ENCODE measurements at places on chromosomes 12 and 14.

GRCh38 chr14:93035917-93036651 is 79.6 kb downstream of the ITPK1 start:
- DNase-seq: no peak

- no peak for DNase-seq
Measured at GRCh38 chr12:2250797-2251196, 198.0 kb downstream of the CACNA1C start.

DNA sequence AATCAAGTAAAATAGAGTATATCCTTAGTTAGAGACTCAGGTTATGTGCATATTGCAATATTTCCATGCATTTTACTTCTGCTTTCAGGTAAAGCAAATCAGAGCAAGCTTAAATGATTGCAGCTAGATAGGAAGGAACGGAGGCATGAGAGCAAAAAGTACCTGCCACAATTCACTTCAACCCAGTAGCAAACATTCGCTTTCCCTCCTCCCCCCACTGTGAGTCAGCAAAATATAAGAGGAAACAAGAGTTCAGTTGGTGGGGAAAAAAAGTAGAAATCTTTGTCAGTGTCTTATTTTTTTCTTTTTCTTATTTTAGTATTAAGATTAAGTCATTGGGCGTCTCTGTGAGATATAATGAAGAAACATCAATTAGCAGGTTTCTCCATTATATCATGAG is 475.4 kb downstream of the NPAS3 start:
- DNase-seq: no peak

GRCh38 chr14:29085546-29085945 is 319.0 kb downstream of the FOXG1 start:
- no peak for DNase-seq

- no peak for DNase-seq
Measured at GRCh38 chr14:24290746-24291145, 8.8 kb downstream of the DHRS1 start.

- no peak for DNase-seq
Measured at GRCh38 chr12:103875666-103876065, 34.6 kb upstream of the NT5DC3 start.

GRCh38 chr14:90567191-90567590 is 170.4 kb downstream of the CALM1 start:
- no peak for DNase-seq

DNA sequence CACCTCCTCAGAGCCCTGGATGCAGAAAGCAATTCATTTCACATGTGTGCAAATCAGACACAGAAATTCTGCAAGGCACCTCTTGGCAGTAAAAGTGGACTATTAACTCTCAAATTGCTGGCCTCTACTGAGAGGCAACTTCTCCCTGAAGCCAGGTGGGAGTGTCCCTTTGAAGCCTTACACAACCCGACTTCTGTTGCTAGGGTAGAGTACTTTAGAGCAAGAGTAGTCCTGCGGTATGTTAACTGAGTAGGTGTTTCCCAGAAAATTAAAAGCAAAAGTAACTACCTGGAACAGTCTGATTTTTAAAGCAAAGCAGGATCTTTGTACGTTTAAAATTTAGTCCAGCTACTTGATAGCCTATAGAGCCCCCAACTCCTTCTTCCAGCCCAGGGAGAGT is 483.4 kb downstream of the DIO2 start:
- DNase-seq: no peak

DNA sequence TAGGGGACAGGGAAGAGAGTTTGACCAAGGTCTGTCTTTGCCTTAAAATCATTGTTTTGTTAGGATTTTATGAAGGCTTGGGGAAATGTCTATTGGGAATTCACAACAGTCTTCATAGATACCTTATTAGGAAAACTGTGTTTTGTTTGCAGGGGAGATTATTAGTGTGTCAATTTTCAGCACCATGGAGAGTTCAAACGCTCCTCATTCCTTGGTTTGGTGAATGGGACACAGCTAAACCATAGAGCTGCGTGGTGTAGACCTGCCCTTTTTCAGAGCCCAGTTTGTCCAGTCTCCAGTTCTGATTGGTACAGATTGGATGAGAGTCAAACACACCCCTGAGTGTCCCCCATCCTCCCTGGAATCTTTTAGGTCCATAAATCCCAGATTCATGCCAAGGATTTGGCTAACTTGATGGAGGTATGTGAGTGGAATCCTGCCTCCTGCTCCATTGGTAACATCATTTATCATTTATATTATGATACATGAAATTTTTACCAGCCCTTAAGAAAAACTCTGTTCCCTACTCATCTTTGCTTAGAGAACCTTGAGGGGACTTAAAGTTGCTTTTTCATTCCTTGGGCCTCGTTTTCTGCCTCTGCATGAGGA is 12.0 kb downstream of the NGDN start:
- DNase-seq: no peak

GRCh38 chr14:24794644-24795305 is 160.8 kb upstream of the GZMB start:
- no peak for DNase-seq

- no peak for DNase-seq
Measured at GRCh38 chr12:66345956-66346355, 43.7 kb downstream of the HELB start.

DNA sequence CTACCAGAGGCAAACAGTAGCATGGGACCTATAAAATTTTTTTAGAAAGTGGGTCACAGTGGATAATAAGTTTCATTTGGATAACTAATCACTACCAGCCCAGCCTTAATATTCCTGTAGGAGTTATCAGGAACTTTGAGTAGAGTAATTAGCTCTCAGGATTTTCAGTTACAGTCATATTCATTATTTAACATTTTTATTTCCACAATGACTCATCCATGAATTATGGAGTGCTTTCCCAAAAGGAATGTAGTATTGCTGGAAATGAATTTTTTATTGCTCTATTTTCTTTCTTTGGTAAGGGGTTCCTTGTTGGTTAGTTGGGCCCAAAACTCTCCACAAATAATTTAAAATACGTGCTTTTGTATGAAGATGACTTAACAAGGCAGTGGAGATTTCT is 53.7 kb downstream of the ERC1 start:
- no peak for DNase-seq

DNA sequence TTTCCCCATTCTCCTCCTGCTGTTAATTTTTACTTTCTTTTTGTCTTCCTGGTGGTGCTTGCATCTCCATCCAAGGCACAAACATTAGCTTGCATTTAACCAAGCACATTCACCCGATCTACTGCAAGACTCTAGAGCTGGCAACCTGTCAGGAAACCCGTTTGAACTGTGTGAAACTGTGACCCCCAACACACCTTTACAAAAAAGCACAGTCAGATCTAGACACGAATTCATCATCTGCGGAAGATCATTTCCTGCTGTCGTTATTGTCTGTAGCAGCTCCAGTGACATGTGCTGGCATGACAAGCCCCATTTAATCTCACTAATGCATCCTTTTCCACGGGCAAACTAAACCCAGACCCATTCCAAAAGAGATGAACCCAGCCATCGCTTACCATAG is 340.5 kb downstream of the VRK1 start:
- DNase-seq: no peak

DNA sequence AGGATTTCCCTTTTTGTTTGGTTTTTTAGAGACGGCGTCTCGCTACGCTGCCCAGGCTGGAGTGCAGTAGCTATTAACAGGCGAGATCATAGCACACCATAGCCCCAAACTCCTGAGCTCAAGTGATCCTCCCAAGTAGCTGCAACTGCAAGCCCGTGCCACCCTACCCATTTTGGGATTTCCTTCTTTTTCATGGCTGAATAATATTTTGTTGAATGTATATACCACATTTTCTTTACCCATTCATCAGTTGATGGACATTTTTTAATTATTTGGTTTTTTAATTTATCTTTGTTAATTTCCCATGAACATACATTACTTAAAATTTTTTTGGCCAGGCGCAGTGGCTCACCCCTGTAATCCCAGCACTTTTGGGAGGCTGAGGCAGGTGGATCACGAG is 15.2 kb downstream of the PITPNM2 start:
- DNase-seq: no peak

DNA sequence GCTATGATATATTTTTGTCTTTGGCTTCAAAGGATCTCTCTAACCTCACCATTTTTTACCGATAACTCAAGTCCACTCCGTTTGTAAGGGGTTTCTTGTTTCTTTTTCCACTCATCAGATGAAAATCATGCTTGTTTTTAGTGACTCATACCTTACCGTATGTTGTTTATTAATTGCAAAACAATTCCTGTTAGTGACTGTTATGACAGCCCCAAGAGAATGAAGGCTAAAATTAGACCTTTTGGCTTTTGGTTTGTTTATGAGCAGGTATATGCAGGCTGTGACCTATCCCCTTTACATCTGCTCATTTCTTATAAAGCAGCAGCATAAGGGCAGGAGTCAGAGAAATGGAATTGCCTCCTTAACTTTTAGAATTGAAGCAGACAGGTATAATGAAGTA is 319.8 kb downstream of the CEP128 start:
- no peak for DNase-seq

GRCh38 chr12:8081251-8081920 is 688 bp upstream of the NECAP1 start:
- DNase-seq: no peak

DNA sequence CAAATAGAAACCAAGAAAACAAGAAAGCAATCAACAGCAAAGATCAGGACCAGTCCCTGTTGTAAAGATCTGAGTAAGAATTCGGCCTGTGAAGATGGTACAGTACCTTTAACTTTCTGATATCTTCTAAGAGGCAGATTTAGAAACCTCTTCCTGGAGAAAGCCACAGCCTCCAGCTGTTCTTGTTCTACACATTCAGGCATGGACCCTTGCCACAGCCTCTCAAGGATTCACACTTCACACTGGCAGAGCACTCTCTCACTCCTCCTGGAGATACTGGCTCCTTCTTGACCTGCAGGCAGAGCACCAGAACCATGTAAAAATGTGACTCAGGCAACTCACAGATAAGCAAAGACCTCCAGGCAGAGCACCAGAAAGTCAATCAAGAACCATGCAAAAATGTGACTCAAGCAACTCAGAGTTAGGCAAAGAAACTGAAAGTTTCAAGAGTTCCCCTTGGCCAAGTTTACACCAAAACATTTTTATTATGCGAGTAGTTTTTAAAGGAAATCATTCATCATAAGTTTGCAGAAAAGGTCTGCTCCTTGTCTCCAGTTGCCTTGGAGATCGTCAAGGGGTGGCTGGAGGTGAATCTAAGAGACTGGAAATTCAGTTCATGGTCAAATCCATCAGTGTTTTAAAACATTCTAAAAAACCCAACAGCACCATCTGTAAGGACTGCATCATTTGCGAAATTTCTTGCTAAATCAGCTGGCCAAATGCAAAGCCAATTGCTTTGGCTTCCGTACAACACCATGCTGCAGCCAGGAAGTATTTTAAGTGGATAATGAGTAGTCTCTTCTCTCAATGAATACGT is 119.3 kb upstream of the MDM1 start:
- DNase-seq: no peak

- no peak for DNase-seq
Measured at GRCh38 chr12:9604287-9604686, 3.4 kb downstream of the KLRB1 start.

DNA sequence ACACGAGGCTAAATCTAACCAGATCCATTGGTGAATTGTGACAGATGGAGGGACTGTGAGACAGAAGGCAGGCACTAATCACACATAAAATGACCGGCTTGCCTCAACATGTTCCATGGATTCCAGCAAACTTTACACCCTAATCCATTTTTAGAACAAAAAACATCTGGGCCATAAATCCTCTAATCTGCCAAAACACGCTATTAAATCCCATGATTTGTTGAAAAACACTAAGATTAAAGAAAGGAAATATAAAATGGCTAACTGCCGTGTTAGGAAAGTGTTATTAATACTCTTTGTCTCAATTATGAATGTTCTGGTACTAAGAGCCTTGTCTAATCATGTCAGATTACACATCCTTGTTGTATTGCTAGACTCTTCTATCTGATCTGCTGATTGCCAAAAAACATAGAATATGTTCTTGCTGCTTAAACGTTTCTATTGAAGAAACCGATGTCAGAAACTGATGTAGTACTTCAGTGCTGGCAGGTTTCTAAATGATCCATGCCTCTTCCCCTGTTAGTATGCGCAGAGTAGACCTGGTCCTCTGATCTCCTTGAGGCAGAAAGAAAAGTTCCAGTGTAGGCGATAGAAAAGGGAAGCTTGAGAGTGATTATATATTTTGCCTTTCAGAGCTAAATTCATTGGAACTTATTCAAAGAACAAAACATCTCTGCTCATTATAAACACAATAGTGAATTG is 384.9 kb downstream of the SOX5 start:
- DNase-seq: no peak

GRCh38 chr12:58918469-58918844 is 1.8 kb downstream of the LRIG3 start:
- no peak for DNase-seq

- DNase-seq: no peak
Measured at GRCh38 chr14:70666361-70666686, 24.6 kb downstream of the TTC9 start.

GRCh38 chr12:70227911-70228310 is 15.3 kb upstream of the CNOT2 start:
- no peak for DNase-seq

GRCh38 chr14:55160989-55161388 is 30.4 kb downstream of the DLGAP5 start:
- no peak for DNase-seq

GRCh38 chr12:114221136-114221833 is 184.7 kb downstream of the TBX5 start:
- DNase-seq: no peak

DNA sequence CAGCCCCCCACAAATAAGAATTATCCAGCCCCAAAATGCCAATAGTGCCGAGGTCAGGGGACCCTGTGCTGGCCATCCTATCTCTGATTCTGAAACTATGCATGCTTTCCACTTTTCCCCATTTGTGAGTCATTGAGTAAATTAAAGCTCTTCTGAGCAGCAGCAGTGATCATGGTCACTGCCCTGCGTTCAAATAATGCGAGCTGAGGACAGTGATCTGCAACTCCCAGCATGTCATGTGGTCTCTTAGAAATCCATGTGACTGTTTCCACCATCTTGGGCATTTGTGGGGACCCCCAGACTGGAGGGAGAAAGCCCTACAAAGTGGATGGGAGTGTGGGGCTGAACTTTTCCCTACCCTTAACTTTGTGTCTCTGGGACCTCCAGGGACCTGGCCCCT is 53.8 kb downstream of the C14orf132 start:
- DNase-seq: no peak

- no peak for DNase-seq
Measured at GRCh38 chr14:41137741-41138140, 468.9 kb upstream of the LRFN5 start.

- no peak for DNase-seq
Measured at GRCh38 chr14:104223101-104224041, 85.0 kb downstream of the KIF26A start.

- DNase-seq: no peak
Measured at GRCh38 chr14:68503186-68503825, 289.6 kb downstream of the ZFP36L1 start.

- DNase-seq: no peak
Measured at GRCh38 chr12:32920506-32921085, 24.0 kb upstream of the PKP2 start.

- no peak for DNase-seq
Measured at GRCh38 chr12:132422040-132422380, 67.9 kb upstream of the FBRSL1 start.
